Stimulated activated CD8-positive, alpha-beta memory T cell treated with anti-CD3 and anti-CD28 coated beads, Interleukin-15, amount 100 ng/mL, for 1 hour (primary cell): ENCODE measurements at places on chromosomes 2 and 18.

- no peak for DNase-seq
Measured at GRCh38 chr18:693466-694187, 18.8 kb downstream of the ENOSF1 start.

- no peak for DNase-seq
Measured at GRCh38 chr2:30048636-30049175, 98.1 kb upstream of the YPEL5 start.

DNA sequence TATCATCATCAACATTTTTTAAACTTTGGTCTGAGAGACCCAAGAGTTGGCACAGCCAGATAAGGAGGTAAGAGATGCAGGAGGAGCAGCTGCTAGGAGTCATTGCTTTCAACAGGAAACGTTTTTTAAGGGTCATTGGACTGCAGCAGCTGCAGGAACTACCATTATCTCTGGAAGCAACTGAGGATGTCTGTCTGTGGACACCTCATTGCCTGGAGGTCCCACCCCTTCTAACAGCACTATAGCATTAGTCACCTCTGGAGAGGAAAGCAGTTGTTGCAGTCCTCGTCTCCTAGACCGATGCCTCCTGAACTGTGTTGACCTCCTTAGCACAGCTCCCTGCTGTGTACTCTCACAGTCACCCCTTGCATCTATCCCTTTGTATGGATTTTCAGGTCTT is 21.5 kb upstream of the FSHR start:
- DNase-seq, result no peak

GRCh38 chr18:7750966-7751365 is 183.8 kb downstream of the PTPRM start:
- no peak for DNase-seq

- DNase-seq, result no peak
Measured at GRCh38 chr2:231188506-231189170, 9.8 kb upstream of the ARMC9 start.

GRCh38 chr2:239279508-239280295 is 121.1 kb downstream of the HDAC4 start:
- DNase-seq, result no peak
